ENCODE measurements at places on chromosomes 7 and 10.
A peak's percentile ranks its signal among the peaks of the same experiment; 100 is the strongest.

DNA sequence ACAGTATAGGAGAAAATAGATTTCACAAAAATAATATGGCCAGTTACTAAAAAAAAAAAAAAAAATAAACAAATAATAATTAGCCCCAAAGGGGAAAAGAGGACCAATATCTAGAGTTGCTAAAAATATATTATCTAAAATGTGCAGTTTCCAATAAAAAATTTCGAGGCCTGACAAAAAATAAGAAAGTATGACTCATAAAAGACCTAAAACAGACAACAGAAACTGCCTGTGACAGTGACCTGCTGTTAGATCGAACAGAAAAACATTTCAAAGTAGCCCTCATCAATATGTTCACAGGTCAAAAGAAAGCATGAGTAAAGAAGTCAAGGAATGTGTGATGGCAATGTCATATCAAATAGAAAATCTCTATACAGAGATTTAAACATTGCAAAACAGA, 11.8 kb upstream of the TSPAN12 start:
- no peak for DNase-seq

DNA sequence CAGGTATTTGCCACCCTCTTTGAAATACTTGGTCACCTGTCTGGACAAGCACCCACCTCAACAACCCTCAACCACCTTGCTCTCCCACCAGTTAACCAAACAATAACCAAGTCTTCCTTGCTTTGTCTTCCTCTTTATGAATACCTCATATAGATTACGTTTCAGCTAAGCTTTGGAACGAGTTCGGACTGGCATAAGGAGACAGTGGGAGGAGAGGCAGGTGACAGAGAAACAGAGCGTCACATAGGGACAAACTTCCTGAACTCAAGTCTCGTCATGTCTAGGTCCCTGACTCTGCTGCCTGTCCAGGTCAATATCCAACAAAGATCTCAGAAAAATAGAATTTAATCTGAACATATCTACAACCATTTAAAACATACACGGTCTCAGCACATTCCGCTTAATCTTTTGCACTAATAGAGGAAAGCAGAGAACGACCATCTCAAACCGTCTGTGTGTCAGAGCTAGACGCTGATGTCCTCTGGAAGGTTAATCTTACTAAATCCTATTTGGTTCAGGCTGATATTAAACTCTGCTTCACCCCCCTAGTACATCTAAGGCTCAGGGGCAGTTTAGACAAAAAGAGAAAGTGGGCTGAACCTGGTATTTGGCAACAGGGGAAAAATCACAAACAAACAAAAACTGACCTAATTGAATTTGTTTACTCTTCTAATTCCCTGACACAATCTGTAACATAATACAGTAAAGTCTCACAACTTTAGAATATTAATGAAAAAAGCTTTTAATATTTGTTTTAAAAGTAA, 26.4 kb upstream of the SVOPL start:
- peak; percentile 40 for DNase-seq

- no peak for DNase-seq
Measured at GRCh38 chr10:82914655-82915136, 1039.7 kb downstream of the NRG3 start.

- no peak for DNase-seq
Measured at GRCh38 chr10:6217611-6218010, 14.9 kb downstream of the PFKFB3 start.

DNA sequence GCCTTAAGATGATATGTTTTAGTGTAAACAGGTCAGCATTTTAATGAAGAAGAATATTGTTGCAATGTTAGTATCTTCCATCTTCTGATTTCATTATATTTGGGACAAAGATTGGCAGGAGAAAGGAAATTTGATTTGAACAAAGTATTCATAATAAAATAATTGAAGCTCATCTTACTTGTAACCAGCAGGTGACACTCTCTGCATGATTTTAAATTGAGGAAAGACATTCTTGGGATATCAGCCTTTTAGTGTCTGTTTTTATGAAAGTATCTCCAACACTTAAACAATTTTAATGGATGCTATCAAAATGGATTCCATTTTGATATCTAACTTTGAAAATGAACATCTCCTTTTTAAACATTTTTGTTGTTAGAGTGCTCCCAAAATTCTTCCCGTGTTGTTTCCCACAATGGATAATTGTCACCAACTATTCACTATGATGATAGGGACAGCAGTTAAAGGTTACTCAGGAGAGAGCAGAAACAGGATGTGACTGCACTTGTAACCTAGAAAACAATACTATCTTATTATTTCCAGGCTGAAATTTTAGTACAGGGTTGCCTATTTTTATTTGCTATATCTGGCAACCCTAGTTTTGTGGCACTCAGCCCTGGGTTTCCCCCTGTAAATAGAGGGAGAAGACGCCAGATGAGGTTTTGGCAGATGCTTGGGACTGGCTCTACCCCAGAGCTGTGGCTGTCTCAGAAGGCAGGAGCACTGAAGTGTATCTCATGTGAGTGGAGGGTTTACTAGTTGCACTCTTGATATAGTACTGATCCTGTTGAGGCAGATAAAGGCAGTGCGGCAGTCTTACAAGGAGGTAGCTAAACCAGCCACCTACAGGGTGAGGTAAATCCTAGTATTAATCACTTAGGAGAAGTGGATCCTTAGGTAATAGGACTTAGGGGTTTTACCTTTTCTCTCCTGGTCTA, 31.0 kb upstream of the ABCB4 start:
- DNase-seq = peak; percentile 61

DNA sequence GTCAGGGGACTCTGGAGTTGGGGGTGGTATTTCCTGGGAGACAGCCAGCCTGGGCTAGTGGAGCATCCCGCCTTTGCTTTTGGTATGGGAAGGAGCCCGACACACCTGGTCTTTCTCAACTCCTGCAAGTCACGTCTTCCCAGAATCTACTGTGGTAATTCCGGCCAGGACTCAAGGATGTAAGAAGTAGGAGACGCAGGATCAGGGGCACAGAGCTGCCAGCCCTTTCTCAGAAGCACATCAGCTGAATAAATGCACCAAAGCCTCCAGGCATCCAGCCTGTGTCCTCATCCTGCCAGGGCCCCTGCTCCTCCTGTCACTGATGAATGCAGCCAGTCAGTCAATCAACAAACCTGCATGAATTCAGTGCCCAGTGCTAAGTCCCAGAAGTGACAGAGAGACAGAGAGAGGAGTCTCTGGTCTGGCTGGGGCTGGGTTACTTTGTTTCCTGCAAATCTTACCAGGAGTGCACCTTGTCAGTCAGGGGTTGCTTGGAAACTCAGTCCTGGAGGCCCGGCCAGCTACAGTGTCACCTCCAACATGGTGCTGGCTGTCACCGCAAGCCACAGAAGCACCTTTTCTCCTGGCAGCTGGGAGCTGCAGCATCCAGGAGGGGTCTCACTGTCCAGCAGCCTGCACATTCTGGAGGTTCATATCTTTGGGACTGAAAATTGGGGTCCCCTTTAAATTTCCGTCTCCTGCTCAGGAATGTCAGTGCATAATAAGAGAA, 101.8 kb downstream of the PTPRE start:
- DNase-seq = no peak

- no peak for DNase-seq
Measured at GRCh38 chr10:31803606-31804351, 124.9 kb downstream of the ARHGAP12 start.

- no peak for DNase-seq
Measured at GRCh38 chr10:129969184-129969910, 5.3 kb upstream of the EBF3 start.

DNA sequence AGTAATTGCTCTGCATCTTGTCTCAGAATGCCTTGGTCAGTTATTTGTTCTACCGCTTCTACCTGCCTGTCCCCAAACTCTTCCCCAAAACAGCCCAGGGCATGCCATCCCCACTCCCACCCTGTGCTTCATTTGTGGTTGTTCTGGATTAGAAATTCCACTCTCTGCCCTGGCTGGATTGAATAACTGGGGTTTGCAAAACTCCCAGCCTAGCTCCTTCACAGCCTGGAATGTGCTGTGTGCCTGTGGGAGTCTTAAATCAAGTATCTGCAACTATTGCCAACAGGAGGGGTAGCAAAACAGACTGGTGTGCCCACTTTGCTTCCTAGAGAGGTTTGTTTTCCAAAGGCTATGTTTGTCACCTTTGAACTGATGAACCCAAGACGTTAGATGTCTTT, 24.2 kb downstream of the TSPAN15 start:
- no peak for DNase-seq

GRCh38 chr7:45161138-45161537, 3.5 kb downstream of the RAMP3 start:
- DNase-seq = no peak
